ENCODE measurements at places on chromosomes 11 and 22. TPM values are rescaled to one million over a fixed set of nuclear protein-coding genes. Genes with fewer than 3 reads are reported as not detected.

TEX12 gene
- total RNA-seq = 0.69 TPM

DNA sequence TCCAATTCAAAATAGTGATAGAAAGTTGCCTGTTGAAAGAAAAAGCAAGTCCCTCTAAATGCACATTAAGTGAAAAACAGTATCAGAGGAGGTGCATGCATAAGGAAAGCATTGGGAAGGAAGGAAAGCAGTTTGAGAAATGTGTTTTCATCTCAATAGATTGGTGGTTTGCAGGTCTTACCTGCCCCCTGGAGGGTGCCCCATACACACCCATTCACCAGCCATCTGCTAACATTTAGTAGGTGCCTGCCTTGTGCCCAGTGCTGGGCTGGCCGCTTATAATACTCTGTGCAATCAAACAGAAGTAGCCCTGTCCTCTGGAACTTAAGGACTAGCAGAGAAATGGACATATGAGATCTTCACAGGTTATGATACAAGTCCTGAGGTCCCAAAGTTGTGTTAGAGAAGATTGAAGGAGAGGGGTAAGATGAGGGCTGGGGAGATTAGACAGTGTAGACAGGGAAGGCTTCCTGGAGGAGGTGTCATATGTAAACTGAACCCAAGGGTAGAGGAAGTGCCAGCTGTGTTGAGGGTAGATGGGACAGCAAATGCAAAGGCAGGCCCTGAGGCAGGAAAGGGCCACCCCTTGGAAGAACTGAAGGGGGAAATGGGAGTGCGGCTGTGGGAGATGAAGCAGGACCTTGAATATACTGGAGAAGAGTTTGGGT is 184.2 kb downstream of the MN1 start:
- no peak overlapping the region for H3K4me3 ChIP-seq
- no peaks in the 10 kb centered on the region for H3K4me1 ChIP-seq
- H3K36me3 ChIP-seq = no peaks in the 10 kb centered on the region
- DNase-seq = peak; percentile 19

OR52I2 gene
- not detected for total RNA-seq

DNA sequence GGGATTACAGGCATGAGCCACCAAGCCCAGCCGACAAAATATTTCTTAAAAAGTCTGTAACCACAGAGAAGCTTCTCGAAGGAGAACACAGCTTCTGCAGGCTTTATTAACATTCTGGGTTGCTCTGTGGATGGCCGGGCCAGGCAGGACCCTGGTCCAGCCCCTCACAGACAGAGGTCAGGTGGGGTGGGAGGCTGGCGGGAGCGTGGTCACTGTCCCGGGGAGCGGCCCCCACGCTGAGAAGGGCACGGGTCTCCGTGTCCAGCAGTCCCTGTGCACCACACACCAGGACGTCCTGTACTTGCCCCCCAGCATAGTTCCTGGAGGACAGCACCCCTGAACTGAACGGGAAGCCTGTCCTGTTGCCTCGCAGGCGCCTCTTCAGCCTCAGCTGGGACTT is 19.4 kb downstream of the DRD4 start:
- H3K4me1 ChIP-seq = no peaks in the 10 kb centered on the region
- H3K36me3 ChIP-seq = no peaks in the 10 kb centered on the region
- no peak for DNase-seq
- no peak overlapping the region for H3K27ac ChIP-seq
- H3K27me3 ChIP-seq = no peaks in the 10 kb centered on the region
- no peak overlapping the region for H3K4me3 ChIP-seq

DNA sequence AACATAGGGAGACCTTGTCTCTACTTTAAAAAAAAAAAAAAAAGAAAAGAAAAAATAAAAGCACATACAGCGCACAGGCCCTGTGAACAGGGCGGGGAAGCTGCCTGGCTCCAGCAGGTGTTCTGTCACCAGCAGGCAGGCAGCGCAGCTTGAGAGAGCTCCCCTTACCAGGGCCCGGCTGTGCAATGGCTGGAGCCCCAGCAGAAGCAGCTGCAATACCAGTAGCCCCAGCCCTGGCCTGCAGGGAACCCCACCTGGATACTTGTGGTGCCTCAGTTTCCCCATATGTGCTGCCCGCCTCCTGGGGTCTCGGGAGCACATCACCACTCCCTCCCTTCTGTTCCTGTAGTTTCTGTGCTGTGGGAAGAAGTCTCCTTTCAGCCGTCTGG is 12.3 kb downstream of the TSPAN32 start:
- H3K36me3 ChIP-seq = no peaks in the 10 kb centered on the region
- no peak overlapping the region for H3K4me3 ChIP-seq
- H3K27ac ChIP-seq = no peak overlapping the region
- peaks cover 14% of the 10 kb centered on the region for H3K4me1 ChIP-seq
- H3K27me3 ChIP-seq = no peaks in the 10 kb centered on the region
